ENCODE measurements at places on chromosomes 11 and 22.

- no peak for DNase-seq
These were observed 108.7 kb upstream of the AKIP1 start for GRCh38 chr11:8802251-8802650.

GRCh38 chr11:121466063-121466794 lies 13.5 kb upstream of the SORL1-AS1 start:
- DNase-seq = peak; percentile 90

DNA sequence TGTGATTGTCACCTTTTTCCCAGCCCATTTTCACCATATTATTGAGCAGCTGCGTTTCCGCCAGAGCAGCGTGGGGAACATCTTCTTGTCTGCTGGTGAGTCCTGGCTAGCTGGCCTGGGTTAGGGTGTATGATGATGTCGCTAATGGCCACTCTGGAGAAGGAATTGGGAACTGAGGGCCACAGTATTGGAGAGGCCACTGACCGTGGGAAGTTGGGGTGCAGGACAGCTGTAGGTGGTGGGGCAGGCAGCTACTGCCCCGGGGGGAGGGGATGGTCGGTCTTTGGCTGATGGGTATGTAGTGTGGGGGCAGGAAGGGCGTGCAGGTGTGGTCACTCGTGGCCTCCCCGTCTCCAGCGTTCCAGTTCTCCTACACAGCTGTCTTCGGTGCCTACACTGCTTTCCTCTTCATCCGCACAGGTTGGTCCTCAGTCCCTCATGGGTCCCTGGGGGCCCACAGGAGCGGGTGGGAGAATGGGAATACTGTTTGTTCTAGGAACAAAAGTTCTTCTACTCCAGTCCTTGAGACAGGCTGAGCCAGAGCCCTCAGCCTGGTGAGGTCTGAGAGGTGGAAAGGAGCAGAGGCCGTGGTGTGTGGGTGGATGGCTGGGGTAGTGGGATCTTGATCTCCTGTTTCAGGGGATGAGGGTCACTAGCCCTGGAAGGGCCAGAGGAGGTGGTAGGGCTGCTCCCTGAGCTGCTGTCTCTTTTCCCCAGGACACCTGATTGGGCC lies 2.1 kb downstream of the RCE1 start:
- DNase-seq = no peak

DNA sequence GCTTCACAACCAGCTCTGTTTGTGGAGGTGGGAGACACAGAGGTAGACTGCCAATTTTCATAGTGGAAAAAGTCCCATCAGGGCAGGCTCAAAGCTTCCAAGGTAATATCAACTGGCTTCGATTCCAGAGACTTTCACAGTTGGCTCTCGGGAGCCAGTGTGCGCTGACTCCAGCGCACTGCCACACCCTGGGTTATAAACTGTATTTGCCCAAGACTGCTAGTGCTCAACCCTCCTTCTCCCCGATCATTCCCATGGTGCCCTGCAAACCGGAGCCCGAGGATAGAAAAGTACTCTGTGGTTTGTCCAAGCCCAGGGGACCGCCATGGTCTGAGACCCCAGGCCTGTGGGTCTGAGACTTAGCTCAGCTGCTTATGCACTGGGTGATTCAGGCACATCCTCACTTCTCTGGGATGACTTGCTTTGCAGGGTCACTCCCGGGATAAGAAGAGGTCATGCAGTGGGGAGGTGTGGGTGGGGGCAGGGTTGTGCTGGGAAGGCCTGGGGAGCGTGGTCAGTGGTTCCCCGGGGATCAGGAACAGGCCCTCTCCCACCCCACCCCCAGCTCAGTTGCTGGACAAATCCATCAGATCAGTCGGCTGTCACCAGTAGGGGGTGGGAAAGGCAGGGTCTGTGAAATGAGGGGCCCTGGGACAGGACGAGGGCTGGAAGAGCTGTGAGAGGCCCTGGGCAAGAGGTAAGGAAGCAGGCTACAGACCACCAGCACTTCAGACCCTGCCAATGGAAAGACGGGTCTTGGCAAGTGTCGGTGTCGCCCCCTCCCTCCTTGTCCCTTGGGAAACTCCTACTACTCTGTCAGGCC lies 26.7 kb upstream of the PICK1 start:
- peak; percentile 58 for DNase-seq
